ENCODE measurements at places on chromosomes 6 and 20.

DNA sequence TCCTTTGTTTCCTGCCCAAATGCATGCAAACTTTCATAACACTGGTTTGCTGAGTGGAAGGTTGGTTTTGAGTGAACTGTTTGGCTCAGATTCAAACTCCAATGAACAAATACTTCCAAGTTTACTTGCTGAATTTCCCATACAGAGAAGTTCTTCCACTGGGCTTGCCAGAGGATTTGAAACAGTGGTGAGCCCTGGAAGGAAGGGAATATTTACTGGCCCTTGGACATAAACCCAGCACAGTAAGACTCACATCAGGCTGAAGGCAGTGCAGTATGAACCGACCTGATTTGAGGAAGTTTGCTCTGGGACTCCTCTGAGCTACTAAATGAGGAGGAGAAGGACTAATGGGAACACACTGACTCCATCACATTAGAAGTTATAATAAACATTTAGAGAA is 3.8 kb downstream of the TRAF3IP2 start:
- no peak for DNase-seq

GRCh38 chr6:36605143-36605542 is 11.0 kb downstream of the SRSF3 start:
- no peak for DNase-seq

GRCh38 chr20:11001302-11001701 is 327.5 kb upstream of the JAG1 start:
- DNase-seq = no peak

GRCh38 chr6:16781348-16782169 is 20.3 kb upstream of the ATXN1 start:
- no peak for DNase-seq

DNA sequence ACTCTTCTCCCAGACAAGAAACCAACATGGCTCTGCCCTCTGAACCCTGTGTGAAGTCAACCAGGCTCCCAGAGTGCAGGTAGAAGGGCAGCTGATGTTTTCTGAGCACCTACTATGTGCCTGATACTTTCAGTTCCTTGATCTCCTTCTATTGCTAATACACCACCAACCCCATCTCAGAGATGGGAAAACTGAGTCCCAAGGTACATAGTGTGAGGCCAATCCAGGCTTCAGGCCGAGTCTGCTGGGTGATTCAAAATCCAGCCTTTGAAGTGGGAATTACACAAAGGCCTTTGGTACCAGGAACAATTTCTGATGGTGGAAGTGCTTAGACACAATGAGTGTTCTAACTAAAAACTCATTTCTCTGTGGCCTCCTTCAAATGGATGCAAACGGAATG is 96.3 kb downstream of the NFATC2 start:
- no peak for DNase-seq

- no peak for DNase-seq
Observed at GRCh38 chr6:47303861-47304260, 5.8 kb downstream of the TNFRSF21 start.

GRCh38 chr6:11785415-11785773 is 6.8 kb upstream of the ADTRP start:
- DNase-seq = no peak

DNA sequence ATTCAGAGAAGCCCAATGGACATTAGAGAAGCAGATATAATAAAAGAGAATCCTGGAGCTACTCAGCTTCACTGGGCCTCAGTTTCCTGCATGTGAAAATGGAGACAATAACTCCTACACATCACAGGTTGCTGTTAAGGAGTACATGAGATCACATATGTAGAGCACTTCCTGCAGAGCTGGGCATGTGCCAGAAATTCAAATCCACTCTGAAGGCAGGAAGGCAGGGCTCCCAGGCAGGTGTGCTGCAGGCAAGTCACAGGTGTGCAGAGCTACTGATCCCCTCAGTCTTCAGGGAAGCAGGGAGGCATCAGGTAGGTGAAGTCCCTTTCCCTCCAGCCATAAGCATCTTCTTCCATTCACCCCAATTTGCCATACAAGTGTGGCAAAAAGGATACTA is 48.0 kb downstream of the DST start:
- no peak for DNase-seq

DNA sequence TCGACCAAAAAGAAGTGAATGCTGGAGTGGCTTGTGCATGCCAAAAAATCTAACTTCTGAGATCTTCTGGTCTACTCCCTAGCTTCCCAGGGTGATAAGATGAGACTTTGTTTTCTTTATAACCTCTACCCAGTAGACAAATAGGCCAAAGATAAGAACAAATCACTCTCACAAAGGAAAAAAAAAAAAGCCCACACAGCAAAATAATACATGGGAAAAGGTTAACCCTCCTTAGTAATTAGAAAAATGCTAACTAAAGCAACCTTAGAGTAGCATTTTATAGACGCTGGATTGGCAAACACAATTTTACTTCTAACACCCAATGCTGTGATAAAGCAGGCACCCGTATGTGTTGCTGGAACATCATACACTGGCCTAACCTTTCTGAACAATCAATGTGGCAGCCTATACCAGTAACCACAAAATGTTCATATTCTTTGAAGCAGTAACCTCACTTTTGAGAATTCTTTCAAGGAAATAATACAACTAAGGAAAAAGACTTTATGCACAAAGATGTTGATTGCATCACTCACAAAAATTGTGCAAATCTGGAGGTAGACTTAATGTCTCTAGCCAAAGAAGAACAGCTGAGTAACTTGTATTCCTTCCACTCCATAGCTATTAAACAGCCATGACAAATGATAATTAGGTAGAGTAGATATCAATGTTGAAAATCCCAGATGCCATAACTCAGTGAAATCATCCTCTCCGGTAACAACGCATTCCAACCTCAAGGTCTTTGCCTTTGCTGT is 116.3 kb upstream of the QKI start:
- DNase-seq = no peak

DNA sequence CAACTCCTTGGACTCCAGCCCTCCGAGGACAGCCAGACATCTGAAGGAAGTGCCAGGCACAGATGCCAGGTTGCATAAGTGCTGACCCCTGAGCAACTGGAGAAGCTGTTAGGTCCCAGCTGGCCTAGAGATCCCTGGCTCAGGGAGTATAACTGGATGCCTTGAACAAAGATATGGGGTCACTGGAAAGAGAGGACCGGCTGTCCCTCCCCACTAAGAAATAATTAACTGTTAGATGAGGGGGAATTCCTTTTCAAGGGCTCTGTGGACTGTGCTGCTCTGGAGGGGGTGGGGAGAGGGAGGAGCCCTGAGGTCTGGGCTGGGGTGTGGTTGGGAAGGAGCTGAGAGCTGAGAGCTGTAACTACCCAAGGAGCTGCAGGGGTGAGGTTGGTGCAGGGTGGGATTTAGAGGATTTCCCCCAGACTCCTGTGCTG is 39.6 kb downstream of the HLA-F start:
- DNase-seq = no peak

DNA sequence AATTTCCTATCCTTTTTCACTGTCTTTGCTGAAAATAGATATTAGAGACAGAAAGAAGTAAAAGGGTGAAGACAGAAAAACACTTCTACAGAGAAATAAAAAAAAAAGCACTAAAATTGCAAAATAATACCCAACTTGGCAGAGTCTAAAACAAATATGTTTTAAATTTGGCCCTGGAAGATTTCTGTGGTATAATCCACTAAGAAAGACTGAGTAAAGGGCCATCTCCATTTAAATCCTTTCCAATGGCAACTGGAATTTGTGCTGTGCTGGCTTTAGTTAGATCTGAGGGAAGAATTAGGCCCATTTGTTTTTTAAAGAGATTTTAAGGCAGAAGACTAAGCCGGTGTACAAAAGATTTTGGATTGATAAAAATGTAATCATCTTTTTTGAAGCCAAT is 321.2 kb downstream of the GJA1 start:
- no peak for DNase-seq

DNA sequence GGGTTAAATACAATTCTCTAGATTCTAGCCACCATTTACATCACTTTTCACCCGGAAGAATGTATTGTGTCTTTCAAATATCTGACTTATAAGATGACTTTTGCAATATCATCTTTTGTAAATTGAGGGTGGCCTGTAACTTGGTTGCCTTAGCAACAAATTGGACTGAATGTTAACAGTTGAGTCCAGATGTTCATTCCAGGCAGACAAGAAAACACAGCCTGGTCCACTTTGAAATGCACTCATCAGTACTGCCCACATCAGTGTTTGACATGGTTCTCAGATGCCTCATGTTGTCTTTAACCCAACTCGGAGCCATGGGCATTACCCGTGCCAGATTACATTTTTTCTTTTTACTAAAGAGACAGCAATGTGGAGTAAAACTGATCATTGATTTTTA is 781.6 kb upstream of the CHD6 start:
- DNase-seq = no peak

- no peak for DNase-seq
Observed at GRCh38 chr20:63525971-63526370, 5.4 kb downstream of the PPDPF start.

GRCh38 chr20:17345321-17345720 is 118.5 kb downstream of the PCSK2 start:
- DNase-seq = no peak

DNA sequence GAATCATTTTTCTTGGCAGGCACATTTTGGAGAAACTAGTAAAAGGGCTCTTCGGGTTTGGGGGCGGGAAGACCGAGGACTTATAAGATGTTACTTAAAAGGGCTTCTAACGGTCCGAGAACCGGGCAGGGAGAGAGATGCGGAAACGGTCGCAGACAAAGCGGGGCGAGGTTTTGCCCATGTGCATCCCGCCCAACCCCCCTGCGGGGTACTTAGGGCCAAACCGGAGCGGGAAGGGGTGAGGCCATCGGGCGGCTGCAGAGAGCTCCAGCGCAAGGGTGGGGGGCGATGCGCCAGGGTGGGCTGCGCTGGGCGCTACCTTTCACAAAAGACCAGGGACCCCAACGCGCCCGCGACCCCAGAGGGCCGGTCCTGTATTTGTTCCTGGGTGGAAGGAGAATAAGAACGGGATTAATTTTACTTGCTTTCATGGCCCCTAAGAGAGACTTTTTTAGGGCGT is 616 bp downstream of the TUBB start:
- peak; percentile 44 for DNase-seq

- peak; percentile 83 for DNase-seq
Observed at GRCh38 chr6:30722280-30723112, 2.3 kb downstream of the TUBB start.

DNA sequence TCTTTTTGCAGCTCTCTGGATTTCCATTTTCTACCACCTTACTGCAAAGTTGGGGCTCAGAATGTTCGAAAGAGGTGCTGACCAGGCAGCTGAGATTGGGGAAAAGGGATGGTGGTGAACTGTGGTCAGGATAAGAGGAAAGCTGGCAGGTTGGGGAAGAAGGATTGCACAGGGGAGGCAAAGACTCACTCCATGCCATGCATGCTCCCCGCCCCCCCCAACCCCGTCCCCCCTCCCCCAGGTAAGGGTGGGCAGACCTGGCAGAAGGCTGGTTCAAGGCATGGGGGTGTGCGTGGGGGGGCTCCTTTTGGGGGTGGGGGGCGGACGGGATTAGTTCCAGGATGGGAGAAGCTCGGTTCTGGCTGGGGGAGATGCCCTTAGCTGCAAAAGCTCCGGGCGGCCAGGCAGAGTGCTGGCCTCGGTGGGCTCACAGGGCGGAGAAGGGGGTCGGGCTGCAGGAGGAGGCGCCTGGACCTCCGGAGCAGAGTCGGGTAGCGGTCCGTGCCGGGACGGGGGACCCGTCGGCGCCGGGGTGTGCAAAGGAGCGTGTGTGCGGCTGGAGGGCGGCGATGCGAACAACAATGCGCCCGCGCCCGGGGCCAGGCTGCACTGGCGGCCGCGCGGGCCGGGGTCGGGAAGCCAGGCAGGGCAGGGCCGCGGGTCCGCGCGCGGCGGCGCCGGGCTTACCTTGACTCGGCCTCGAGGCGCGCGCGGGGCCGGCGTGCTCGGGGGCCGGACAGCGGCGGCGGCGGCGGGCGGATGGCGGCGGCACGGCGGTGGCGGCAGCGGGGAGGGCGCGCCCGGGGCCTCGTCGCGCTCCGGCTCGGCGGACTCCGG is 880 bp downstream of the ADNP start:
- DNase-seq = peak; percentile 7

- no peak for DNase-seq
Observed at GRCh38 chr6:110662490-110663211, 152.6 kb downstream of the CDK19 start.

GRCh38 chr20:19330731-19331130 is 118.3 kb downstream of the SLC24A3 start:
- no peak for DNase-seq

- no peak for DNase-seq
Observed at GRCh38 chr6:123770247-123770949, 33.3 kb upstream of the NKAIN2 start.

GRCh38 chr6:11092668-11093375 is 812 bp upstream of the SMIM13 start:
- DNase-seq = no peak

DNA sequence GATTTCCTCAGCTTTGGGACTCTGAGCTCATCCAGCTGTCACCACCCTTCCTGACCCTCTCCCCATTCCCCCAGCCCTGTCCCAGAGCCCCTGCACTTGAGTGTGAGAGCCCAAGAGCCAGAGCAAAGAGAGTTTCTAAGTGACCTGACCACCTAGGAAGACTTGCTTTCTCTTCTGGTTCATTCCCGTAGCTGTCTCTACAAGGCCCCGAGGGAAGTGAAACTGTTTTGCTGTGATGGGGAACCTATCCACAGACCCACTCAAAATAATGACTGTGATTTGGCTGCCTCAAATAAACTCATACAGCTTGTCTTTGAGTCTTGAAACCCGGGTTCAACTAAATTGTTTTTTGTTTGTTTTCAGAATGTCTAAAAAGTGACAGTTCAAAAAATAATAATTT is 74.6 kb upstream of the XRN2 start:
- no peak for DNase-seq

DNA sequence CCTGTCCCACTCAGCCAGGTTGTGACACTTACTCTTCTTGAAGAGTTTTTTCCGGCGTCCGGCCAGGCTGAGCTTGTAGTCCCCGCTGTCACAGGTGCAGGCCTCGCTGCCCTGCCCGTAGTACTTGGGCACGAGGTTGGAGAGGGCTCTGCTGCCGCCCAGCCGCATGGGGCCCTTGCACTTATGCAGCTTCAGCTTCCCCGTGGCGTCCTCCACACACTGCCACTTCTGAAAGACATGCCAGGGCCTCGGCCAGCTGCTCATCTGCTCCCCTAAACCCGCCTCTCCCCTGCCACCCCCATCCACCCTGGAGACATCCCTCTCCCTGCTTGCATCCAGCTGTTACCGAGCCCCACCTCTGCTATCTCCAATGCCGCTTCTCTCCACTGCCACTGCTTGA is 113.1 kb downstream of the SULF2 start:
- DNase-seq = no peak
